Activated T-cell treated with anti-CD3 and anti-CD28 coated beads for 4 hours (primary cell): ENCODE measurements at places on chromosomes 5 and 9.

GRCh38 chr9:347667-348292 lies 133.1 kb downstream of the DOCK8 start:
- no peak for DNase-seq

GRCh38 chr5:9467199-9468059 lies 78.4 kb downstream of the SEMA5A start:
- DNase-seq, result no peak

DNA sequence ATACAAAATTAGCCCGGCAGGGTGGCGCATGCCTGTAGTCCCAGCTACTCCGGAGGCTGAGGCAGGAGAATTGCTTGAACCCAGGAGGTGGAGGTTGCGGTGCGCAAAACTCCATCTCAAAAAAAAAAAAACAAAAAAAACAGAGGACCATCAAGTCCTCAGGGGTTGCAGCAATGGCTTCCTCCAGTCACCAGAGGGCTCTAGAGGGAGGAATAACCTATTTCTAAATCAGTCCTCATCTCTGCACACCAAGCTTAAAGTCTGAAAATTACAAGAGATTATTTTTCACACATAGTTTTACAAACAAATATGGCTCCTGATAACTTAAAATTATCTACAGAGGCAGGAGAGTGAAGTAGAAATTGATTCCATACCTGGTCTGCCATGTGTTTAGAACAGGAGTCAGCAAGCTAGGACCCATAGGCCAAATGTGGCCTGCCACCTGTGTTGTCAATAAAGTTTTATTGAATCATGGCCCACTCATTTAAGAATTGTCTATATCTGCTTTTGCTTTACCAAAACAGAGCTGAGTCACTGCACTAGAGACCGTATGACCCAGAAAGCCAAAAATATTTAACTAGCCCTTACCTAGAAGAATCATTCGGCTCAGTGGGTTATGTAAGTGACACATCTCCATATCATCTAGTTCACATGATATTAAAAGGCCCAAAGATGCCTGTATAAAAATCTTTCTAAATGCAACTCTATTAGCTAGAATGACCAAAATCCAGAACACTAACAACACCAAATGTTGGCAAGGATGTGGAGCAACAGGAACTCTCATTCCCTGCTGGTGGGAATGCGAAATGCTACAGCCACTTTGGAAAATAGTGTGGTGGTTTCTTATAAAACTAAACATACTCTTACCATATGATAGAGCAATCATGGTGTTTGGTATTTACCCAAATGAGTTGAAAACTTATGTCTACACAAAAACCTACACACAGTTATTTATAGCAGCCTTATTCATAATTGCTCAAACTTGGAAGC lies 207.7 kb downstream of the FRMD3 start:
- no peak for DNase-seq

DNA sequence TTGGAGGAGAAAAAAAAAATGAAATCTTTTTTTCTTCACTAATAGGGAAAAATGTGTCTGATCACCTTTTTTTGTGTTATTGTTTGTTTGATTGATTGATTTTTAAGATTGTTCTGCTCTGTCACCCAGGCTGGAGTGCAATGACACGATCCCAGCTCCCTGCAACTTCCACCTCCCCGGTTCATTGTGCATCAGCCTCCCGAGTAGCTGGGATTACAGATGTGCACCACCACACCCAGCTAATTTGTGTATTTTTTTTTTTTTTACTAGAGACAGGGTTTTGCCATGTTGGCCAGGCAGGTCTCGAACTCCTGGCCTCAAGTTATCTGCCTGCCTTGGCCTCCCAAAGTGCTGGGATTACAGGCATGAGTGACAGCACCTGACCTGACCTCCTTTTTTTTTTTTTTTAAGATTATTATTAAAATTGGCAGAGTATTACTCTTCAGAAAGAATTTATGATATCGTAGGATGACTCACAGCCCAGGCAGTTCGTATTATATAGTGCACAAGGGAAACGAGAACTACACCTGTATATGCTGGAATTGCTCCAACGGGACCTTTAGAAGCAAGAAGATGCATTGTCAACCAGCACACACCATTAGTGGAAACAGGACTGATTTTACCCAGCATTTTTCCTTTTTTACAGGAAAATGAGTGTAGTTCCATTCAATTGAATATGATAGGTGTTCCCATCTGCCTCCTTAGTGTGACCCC lies 27.7 kb downstream of the FUBP3 start:
- no peak for DNase-seq

- no peak for DNase-seq
These were observed 48.0 kb downstream of the ZNF366 start for GRCh38 chr5:72459089-72459661.

- DNase-seq, result no peak
These were observed 234.3 kb downstream of the SAXO1 start for GRCh38 chr9:18798508-18799290.

- no peak for DNase-seq
These were observed 1495.2 kb upstream of the C9orf72 start for GRCh38 chr9:29068461-29068860.

- DNase-seq, result no peak
These were observed 13.4 kb upstream of the ZDHHC21 start for GRCh38 chr9:14706530-14707140.

GRCh38 chr9:126377536-126377935 lies 50.9 kb downstream of the MVB12B start:
- DNase-seq, result no peak
